ENCODE measurements at places on chromosomes 12 and 14.

- peak; percentile 54 for DNase-seq
These were observed 133.1 kb downstream of the TMEM30B start for GRCh38 chr14:61147831-61148549.

- no peak for DNase-seq
These were observed 9.8 kb downstream of the BCL11B start for GRCh38 chr14:99261912-99262787.

GRCh38 chr12:39006286-39006685 is 100.9 kb upstream of the CPNE8 start:
- DNase-seq, result no peak

GRCh38 chr12:56529656-56530055 is 8.0 kb downstream of the RBMS2 start:
- DNase-seq, result no peak

DNA sequence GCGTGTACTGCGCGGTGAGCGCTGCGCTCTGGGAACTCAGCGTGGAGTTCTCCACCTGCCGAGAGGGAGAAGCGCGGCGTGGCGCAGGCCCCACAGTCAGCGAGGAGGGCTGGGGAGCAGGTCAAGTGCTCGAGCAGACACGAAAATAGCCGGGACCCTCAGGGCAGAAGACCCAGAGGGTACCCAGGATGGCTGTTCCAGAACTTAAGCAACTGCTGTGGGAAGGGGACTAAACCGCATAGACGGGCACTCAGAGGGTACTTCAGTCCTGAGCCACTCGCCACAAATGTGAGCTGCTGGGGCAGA is 59.4 kb upstream of the GPR68 start:
- no peak for DNase-seq

DNA sequence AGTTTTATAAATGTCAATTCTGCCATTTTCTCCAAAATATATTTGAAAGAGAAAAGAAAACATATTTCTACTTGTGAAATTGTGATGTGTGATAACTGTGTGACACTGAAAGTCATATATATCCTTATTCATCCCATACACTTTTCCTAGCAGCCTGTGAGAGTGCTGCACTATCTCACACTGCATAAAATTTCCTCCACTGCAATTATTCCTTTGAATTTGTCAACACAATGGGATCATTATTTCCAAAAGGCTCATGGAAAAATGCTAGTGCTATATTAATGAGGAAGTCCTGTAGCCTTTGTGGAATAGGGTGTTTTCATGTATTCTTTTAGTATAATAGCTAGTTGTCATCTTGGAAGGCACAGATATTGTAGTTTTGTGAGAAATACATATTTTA is 504.1 kb downstream of the RPL10L start:
- DNase-seq, result no peak

- DNase-seq, result no peak
These were observed 2.6 kb downstream of the GDF11 start for GRCh38 chr12:55745361-55746173.

- DNase-seq, result no peak
These were observed 27.3 kb upstream of the BBS10 start for GRCh38 chr12:76375470-76375869.

DNA sequence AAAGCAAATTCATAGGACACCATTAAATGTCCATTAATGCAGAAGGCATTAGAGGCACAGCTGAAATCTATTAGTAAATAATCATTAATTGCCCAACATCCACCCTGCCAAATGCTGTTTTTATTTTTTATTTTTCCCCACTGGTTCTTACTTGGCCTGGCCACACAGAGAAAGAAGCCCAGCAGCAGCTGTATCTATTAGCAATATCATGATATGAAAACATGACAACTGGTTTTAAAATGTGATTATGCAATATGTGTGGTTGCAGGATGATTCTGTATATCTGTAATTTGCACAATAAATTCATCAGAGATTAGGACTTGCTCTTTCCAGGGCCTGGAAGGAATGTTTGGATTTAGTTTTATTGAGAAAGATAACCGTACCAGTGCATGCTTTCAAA is 44.9 kb downstream of the SIX6 start:
- no peak for DNase-seq

GRCh38 chr14:100025111-100025510 is 40.1 kb upstream of the EVL start:
- no peak for DNase-seq

DNA sequence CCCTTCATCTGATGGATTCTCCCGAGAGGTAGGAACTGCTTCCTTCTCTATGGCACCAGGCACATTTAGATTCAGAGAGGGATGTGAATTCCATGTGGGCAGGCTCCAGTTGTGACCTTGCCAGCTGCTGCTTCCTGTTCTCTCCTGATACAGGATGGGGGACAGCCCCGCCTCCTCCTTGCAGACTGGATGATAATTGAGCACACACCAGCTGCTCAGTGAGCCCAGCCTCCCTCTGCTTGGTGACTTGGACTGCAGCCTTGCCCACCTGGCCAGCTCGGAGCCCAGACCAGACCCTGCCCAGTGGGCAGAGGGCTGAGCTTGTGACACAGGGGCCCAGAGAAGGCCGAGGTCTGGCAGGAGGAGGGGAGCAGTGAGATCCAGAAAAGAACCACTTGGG is 90.2 kb downstream of the CALM1 start:
- peak; percentile 40 for DNase-seq

DNA sequence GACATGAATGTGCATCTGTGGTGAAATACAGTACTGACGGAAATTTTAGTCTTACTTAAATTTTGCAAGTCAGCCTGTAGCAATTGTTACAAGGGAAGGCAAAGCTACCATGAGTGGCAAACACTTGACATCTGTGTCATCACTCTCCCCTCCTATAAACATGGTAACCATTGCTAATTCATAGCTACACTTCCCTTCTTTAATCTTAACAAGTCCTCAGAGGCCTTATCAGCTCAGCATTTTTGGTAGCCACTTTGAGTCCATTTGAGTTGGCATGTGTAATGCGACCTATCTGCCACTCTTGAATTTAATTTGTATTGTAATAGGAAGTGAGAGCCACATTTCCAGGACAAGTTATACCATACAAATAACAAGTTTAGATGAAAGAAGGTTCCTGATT is 218.1 kb downstream of the RMST start:
- DNase-seq, result no peak

DNA sequence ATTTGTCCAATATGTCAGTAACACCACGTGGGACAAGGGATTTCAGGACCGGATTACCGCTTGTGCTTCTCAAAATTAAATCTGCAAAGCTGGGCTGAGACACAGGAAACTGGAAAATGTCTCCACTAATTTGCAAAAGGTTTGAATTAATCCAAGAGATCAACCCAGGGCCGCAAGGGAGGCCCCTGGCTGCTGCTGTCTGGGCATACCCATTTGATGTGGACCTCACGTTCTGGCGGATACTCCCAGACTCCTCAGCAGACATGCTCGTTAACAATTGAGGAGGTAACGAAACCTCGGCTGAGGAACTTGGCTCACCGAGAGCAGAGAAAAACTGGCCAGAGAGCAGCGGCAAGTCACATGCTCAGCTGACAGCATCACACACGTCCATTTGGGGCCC is 180.6 kb downstream of the SLC15A4 start:
- no peak for DNase-seq

DNA sequence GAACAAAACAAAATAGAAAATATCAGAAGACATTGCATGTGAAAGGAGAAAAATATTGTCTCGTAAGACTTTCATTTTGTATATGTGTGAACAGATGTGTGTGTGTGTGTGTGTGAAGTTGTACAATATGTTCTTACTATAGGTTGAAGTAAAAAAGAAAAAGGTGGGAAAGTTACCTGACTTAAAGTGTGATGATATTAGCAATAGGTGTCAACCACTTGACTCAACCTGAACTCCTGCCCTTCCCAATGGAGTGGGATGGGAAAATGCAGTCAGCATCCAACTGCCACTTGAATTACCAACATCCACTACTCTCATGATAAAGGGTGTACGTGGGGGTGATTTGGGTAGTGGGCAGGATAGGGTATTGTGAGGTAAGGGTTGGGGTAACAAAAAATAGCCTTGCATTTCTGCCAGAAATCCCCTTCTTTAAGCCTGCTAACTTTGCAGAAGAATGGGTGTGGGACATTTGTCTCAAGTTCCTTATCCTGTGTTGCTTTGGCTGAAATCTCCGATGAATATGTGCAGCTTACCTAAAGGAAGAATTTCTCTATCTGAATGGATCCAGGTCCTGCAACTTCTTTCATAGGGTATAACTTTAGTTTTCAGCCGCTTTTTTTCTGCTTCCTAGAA is 181.6 kb downstream of the CHST11 start:
- DNase-seq, result no peak

DNA sequence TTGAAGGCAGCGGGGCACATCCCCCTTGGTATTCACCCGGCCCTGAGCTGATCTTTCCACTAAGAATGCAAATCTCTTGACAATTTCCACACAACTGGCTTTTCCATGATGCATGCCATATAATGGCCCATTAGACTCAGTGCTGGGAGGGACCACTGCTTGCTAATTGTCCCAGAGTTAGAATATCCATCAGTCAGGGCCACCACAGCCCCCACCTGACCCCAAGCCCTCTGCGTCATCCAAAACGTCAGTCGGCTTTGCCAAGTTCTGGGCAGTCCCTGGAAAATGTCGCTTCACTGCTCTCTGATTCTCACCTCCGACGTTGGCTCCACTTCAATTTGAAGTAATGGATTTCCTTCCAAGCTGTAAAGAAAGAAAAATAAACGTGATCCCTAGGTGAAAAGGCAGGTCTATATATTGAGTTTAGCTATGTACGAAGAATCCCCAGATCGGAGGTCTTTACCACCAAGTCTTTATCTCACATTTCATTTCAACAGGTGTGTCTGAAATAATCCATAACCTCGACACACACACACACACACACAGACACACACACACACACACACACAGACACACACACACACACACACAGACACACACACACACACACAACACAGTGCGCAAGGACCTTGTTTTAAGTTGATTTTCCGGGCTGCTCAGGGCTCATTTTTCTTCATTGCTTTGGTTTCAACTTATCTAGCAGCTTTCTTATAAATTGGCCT is 165.5 kb upstream of the NOS1 start:
- no peak for DNase-seq

- no peak for DNase-seq
These were observed 283.3 kb downstream of the RPL10L start for GRCh38 chr14:46368275-46368674.

DNA sequence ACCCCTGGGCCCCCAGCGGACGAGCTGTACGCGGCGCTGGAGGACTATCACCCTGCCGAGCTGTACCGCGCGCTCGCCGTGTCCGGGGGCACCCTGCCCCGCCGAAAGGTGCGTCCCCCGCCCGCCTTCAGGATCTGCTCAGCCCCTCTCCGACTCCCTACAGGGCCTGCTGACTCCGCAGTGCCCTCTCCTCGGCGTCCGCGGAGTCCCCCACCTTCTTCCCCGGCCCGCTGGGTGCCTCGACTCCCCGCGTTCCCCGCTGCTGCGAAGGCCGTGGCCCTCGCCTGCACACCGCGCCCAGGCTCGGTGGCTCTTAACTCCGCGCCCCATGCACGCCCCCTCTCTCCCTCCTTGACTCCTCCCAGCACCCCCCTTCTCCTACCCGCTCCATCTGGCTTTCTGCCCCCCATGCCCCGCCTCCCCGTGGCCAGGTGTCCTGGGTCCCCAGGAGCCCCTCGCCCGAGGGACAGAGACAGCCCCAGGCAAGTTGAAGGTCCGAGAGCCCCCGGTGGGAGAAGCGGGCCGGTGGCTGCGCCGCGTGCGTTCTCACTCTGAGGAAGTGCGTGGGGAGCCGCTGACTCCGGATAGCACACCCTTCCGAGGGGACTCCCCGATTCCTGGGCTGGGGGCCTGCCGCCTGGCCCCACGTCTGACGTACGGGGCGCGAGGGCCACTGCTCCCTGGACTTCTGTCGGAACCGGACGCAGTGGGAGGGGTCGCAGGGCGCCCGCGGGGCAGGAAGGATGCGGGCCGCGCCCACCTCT is 594 bp downstream of the TAMALIN start:
- no peak for DNase-seq

DNA sequence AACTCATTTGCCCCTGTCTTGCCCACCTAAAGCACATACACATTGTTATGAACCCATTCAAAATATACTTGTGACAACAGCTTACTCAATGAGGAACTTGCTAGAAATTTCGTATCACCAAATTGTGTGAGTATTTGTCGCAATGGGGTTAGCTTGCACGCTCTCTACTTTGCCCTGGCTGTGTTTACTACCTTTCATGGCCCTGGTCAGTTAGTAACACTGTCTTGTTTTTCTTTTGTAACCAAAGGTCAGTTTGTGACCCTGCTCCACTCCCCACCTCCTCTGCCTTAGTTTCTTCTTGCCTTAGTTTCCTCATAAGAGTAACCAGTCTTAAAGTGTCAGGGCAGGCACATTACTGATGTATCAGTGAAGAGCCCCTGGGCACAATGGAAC is 205.8 kb upstream of the EEA1 start:
- no peak for DNase-seq

DNA sequence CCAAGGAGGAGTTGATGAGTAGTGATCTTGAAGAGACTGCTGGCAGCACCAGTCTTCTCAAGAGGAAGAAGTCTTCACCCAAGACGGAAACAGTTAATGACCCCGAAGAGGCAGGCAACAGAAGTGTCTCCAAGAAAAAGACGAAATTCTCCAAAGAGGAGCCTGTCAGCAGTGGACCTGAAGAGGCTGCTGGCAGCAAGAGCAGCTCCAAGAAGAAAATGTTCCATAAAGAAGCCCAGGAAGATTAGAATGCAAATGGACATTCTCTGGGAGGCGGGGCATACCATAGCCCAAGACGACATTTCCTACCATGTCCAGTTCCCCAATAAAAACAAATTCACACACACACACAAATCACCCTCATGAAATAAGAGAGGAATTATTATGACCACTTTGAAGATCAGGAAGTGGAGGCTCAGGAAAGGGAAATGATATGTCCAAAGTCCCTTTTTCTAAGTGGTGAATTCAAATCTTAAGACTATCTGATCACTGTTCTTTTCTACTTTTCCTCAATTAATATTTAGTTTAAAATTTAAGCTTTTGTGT is 131.8 kb downstream of the PAWR start:
- no peak for DNase-seq

- no peak for DNase-seq
These were observed 934.6 kb downstream of the VRK1 start for GRCh38 chr14:97731800-97732199.

DNA sequence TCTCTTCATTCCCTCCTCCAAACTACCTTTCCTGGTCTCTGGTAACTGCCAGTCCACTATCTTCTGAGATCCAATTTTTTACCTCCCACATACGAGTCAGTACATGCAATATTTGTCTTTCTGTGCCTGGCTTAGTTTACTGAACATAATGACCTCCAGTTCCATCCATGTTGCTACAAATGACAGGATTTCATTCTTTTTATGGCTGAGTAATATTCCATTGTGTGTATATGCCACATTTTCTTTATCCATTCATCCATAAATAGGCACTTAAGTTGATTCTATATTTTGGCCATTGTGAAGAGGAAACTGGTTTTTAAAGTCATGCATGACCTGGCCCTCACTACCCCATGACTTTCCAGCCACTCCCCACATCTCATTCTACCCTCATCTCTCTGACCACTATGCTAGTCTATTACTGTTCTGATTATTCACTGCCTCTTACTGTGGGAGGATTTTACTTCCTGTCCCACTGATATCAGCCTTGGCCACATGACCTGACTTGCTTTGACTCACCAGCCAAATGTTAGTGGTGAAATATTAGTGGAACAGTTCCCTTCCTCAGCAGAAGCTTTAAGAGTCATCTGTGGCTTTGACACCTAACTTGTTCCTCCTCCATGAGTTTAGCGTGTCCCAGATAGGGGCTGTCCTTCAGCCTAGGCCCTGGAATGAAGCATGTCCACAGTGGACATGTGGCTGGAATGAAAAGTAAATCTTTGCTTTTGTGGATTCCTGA is 52.2 kb downstream of the GOLGA5 start:
- peak; percentile 24 for DNase-seq

GRCh38 chr12:65279369-65280112 is 1.1 kb downstream of the MSRB3 start:
- DNase-seq, result no peak

GRCh38 chr14:90829677-90830076 is 13.4 kb upstream of the TTC7B start:
- no peak for DNase-seq

Measured in pulmonary artery endothelial cell (primary cell).